ENCODE measurements at places on chromosomes 16 and 17. TPM values are rescaled to one million over a fixed set of nuclear protein-coding genes. Genes with fewer than 3 reads are reported as not detected.

DNA sequence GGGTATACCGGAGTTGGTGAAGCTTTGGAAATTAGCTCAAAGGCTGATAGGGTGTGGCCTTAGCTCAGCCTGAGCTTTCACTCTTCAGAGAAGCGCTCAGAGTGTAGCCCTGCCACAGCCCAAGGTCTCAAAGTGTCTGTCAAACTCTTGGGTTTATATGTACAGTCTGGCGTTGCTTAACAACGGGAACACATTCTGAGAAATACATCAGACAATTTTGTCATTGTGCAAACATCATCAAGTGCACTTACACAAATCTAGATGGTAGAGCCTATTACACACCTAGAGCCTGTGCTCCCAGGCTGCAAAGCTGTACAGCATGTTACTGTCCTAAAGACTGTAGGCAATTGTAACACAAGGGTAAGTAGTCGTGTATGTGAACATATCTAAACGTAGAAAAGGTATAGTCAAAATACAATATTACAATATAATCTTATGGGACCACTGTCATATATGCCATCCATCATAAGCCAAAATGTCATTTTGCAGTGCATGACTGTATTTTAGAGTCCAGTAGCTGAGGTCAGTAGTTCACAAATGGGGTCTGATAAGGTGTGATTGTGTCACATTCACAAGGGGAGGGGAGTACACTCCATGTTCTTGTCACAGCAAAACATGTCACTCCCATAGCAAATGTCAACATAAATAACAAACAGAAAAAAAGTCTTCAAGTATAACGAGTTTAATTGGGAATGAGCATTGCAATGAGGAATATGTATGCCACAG lies 20.6 kb downstream of the CHAD start:
- no peak for DNase-seq

DNA sequence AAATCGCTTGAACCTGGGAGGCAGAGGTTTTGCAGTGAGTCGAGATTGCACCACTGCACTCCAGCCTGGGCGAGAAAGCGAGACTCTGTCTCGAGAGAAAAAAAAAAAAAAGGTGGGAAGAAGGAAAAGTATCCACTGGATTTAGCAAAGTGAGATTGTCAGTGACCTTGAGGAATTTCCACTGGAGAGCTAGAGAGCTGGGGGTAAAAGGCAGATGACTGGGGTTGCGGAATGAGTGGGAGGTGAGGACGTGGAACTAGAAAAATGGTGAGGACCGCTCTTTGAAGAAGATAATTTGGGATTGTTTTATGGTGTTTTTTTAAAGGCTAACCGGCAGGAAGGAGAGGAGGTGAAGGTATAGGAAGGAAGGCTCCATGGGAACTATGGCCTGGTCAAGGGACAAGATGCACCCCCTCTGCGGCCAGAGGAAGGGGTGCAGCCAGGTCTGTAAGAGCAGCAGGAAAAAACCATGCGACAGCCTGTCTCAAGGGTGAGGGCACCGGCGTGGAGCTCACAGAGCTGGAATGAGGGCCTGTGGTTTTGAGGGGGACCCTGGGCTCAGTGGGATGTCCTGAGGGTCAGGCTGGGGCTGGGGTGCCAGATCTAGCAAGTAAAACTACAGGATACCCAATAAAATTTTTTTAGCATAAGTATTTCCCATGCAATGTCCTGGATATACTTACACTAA lies 694 bp upstream of the MLST8 start:
- no peak for DNase-seq

DNA sequence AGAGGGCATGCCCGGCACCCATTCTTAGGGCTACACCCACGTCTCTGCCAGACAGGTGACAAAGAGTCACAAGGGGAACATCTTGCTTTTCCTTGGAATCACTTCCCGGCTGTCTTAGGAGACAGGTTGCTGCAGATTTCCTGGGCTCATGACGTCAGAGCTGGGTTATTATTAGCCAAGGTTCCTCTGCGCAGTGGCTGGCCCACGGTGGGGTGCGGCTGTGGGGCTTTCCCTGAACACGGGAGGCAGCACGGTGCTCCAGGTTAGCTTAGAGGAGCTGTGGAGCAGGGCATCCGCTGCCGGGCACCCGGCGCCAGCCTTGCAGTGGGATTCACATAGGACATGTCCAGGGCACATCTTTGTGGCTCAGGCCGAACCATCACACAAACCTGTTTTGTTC lies 118.0 kb upstream of the PLCG2 start:
- no peak for DNase-seq

DNA sequence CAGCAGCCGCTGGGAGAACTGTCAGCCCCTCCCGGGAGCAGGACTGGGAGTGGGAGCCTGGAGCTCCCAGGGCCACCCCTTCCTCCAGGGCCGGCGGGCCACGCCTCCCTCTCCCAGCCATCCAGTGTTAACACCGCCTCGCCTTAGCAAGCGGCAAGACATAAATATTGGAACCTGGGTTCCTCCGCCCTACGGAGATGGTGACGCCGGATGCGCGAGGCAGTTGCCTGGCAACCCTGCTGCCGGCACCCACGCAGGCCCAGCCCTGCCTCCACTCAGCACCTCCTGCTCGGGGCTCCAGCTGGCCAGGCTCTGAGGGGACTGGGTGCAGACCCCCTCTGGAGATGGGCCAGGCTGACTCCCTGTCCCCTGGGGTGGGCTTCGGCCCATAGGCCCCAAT lies 27.4 kb upstream of the CACNA1H start:
- DNase-seq = no peak

- DNase-seq = no peak
Observed at GRCh38 chr17:60641810-60642220, 35.8 kb upstream of the BCAS3 start.

GRCh38 chr16:27463741-27464591 lies 62.0 kb downstream of the IL21R start:
- DNase-seq = peak; percentile 79

DNA sequence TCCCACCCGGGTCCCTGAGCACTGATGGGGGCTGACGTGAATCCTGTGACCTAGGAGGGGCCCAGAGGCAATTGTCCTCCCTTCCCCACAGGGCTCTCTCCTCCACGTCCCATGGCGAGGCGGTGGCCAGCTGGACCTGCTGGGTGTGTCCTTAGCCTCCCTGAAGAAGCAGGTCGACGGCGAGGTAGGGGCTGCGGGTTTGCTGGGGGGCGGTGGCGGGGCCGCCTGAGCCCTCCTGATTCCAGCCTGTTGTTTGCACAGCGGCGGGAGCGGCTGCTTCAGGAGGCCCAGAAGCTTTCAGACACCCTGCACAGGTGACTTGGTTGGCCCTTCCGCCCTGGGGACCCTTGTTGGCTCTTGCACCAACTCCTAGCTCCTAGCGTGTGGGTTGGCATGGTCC lies 1.7 kb downstream of the CHTF18 start:
- no peak for DNase-seq

DNA sequence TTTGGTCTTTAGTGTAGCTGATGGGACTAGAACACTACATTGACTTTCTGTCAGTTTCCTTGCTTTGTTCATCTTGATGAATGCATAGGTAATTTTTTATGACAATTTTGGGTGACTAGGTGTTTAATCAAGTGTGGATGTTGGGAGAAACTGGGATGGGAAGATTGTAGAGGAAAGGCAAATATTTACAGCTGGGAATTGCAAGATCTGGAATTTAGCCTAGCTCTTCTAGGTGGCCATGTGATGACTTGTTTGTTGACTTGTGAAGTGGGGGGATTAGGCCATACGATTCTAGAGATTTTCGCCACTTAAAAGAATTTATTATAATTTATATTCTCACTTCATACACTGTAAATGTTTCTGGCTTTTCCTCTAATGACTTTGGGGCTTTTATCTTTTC lies 480.3 kb upstream of the GOT2 start:
- no peak for DNase-seq

GRCh38 chr17:3907483-3908216 lies 8.6 kb downstream of the P2RX1 start:
- DNase-seq = no peak

- DNase-seq = no peak
Observed at GRCh38 chr17:7673239-7673638, 14.1 kb downstream of the TP53 start.

DNA sequence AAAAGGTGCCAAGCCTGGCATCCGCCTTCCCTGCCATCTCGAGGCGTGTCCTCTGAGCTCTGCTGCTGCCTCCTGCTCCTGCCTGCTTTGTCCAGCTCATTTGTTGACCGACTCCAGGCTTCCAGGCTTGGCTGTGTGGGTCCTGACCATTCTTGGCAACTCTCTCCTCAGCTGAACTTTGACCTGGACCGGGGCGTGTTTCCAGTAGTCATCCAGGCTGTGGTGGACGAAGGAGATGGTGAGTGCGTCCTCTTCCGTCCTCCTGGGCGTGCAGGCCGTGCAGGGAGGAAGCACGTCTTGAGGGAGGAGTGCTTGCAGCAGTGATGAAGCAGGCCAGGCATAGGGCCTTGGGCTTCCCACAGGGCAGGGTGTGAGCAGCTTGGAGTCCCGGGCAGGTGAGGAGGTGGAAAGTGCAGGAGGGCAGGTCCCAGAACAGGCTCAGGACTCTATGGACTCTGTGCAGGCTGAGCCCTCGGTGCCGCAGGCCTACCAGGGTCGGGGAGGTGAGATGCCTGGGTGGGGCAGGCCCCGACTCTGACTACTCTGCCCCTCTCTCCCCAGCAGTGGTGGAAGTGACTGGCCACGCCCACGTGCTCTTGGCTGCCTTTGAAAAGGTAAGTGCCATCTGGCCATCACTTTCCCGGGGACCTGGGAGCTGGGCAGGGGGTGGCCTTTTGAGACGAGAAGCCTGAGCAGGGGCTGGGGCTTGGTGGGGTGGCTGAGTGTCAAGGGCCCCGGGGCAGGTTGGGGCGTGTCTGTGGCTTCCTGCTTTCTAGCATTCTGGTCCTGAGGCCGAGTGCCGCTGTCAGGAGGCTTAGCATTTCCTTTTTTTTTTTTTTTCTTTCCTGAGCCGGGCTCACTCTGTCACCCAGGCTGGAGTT lies 28.6 kb upstream of the NUDT16L1 start:
- DNase-seq = peak; percentile 41

DNA sequence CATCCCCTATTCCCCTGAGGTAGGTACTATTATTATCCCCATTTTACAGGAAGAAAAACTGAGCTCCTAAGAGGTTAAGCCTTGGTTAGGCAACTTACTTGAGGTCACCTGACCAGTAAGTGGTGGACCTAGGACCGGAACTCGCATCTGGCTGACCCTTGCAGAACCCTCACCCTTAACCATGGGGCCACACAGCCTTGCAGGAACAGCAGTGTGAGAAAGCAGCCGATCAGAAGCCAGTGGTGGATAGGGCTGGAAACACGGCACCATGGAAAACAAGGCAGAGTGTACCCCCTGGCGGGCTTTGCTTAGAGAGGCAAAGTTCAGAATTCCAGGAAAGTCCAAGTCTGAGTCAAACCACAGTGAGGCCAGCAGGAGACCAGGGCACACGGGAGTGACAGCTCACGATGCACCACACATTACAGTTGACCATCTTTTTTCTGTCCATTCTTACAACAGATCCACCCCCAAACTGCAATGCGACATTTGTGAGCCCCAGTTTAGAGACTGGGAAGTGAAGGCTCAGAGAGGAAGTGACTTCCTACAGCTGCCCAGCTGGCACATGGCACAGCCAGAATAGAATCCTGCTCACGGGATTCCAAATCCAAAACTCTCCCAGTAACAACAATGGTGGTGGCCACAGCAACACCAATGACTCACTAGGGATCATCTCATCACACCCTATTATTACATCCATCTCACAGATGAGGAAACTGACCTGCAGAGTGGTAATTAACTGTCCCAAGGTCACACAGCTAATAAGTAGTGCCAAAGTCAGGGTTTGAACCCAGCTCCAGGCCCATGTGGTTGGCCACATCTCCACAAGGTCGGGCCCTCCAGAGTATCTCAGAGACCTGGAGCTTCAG lies 20.3 kb downstream of the KIFC3 start:
- no peak for DNase-seq

Gene RMI2
- polyA plus RNA-seq = 13.5 TPM

Gene TEDC2
- 0.76 TPM for polyA plus RNA-seq
